ENCODE measurements at places on chromosomes 6 and 20. TPM values are rescaled to one million over a fixed set of nuclear protein-coding genes. Genes with fewer than 3 reads are reported as not detected.

Gene SLC35B2
- 42.7 TPM for total RNA-seq

Gene EYS
- 0.82 TPM for total RNA-seq

Gene PHACTR3
- total RNA-seq = 0.53 TPM

DNA sequence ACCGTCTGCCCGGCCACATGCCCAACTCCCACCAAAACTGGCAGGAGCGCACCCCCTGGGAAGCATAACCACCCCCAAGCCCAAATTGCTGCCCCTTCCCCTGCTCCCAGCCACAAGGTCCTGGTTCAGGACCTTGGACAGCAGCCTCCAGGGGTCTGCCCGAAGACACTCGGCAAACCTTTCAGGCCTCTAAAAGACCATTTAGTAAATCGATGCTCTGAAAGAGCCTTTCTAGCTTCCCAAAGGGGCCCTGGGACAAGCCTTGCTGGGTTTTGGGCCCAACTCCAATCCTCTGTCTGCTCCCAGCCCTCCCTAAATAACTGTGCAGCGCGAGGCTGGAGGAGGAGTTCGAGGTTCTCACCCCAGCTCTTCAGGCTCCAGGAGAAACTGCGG lies 30.5 kb downstream of the GRM4 start:
- no peaks in the 10 kb centered on the region for H3K4me1 ChIP-seq
- no peak overlapping the region for H3K4me3 ChIP-seq
- no peak overlapping the region for H3K27ac ChIP-seq
- H3K27me3 ChIP-seq = no peaks in the 10 kb centered on the region
- DNase-seq = no peak

Gene TMEM14B
- 58.7 TPM for total RNA-seq

DNA sequence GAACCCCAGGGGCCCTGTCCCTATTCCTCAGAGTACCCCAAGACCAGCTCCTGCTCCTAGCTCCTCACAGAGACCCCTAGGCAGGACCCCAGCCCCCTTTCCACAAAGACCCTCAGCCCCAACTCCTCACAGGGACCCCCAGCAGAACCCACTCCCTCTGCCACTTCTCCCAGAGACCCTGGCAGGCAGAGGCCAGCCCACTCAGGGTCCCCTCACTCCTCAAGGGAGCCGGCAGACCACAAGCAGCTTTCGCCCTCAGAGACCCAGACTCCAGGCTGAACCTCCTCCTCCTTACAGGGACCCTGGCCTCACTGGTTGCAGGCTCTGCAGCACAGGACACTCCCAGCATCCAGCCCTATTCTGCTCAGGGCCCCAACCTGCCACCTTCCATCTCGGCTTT lies 575 bp downstream of the SLC44A4 start:
- peak overlapping the region; percentile 93 for H3K27ac ChIP-seq
- H3K4me1 ChIP-seq = peaks cover 18% of the 10 kb centered on the region
- H3K4me3 ChIP-seq = peak overlapping the region; percentile 52

GRCh38 chr20:31858760-31859083 lies 11.6 kb downstream of the DUSP15 start:
- DNase-seq = no peak
- H3K4me3 ChIP-seq = no peak overlapping the region
- no peaks in the 10 kb centered on the region for H3K36me3 ChIP-seq
- peaks cover 7% of the 10 kb centered on the region for H3K4me1 ChIP-seq

DNA sequence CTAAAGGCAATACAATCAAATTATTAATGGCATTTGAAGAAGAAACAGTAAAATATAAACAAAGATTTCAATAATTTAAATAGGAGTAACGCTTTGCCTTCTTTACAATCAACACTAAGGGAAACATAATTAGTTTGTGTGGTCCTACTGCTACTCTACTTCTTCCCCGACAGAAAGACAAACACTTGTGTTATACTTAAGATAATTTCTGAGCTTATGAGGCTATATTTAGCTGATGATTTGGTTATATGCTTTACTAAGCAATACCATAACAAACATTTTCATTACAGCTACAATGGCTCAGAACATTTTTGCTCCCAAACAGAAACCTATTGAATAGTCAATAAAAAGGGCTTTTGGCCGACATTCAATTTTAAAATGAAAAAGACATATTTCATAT lies 1217.2 kb upstream of the GJE1 start:
- no peak overlapping the region for H3K4me3 ChIP-seq
- H3K27me3 ChIP-seq = no peaks in the 10 kb centered on the region
- no peaks in the 10 kb centered on the region for H3K4me1 ChIP-seq
- DNase-seq = no peak

GRCh38 chr6:4504700-4505099 lies 271.5 kb upstream of the CDYL start:
- H3K4me3 ChIP-seq = no peak overlapping the region
- no peaks in the 10 kb centered on the region for H3K36me3 ChIP-seq
- no peak for DNase-seq

Gene RHAG
- 0.54 TPM for total RNA-seq

DNA sequence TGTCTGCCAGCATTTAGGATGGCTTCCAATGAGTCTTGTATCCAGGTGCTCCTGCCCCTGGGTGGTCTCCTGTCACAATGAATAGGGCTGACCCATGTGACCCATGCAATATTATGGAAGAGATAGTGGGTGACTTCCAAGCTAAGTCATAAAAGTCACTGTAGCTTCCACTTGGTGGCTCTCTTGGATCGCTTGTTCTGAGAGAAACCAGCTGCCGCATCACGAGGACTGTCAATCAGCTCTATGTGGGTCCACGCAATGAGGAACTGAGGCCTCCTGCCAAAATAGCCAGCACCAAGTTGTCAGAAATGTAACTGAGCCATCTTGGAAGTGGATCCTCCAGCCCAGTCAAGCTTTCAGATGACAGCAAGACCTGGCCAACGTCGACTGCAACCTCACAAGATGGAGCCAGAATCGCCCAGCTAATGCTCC lies 14.9 kb upstream of the MATN4 start:
- no peaks in the 10 kb centered on the region for H3K27me3 ChIP-seq
- H3K27ac ChIP-seq = peak overlapping the region; percentile 30
- H3K4me3 ChIP-seq = no peak overlapping the region
- DNase-seq = peak; percentile 74
- H3K4me1 ChIP-seq = peaks cover 4% of the 10 kb centered on the region

Gene COL9A3
- 2.7 TPM for total RNA-seq

Gene SLC35F1
- 1.1 TPM for total RNA-seq

Gene CITED2
- total RNA-seq = 113 TPM

Gene APCDD1L
- 1.0 TPM for total RNA-seq

DNA sequence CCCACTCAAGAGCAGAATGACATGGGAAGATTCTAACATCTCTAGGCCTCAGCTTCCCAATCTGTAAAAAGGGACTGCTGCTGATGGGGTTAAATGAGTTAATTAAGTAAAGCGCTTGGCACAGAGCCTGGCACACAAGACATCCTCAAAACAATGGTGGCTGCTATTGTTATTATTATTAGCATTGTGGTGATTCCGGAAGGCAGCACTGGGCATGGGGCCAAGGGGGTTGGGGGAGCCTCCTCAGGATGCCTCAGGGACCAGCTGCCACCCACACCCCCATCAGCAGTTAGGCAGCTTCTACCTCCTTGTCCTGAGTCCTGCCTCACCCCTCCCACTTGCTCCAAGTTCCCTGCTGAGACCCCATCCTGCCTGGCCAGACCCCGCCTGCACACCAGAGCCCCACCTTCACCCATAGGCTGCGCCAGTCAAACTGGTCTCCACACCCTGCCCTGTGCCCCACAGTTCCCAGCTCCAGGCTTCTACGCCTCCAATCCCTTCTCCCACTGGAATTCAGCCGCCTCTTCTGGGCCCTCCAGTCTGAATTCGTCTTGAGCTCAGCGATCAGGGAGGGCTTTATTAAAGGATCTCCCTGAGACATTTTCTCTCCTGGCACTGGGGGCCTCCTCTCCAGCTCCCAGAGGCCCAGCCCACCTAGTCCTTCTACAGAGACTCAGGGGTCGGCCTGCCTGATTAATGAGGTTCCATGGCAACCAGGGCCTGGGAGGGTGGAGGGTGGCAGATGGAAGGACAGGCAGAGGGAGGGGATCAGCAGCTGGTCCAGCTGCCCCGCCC lies 1.5 kb downstream of the E2F1 start:
- peak overlapping the region; percentile 42 for H3K4me3 ChIP-seq
- H3K4me1 ChIP-seq = peaks cover 13% of the 10 kb centered on the region
- no peaks in the 10 kb centered on the region for H3K36me3 ChIP-seq
- DNase-seq = no peak
- no peaks in the 10 kb centered on the region for H3K27me3 ChIP-seq

Gene CTAGE9
- total RNA-seq = not detected

DNA sequence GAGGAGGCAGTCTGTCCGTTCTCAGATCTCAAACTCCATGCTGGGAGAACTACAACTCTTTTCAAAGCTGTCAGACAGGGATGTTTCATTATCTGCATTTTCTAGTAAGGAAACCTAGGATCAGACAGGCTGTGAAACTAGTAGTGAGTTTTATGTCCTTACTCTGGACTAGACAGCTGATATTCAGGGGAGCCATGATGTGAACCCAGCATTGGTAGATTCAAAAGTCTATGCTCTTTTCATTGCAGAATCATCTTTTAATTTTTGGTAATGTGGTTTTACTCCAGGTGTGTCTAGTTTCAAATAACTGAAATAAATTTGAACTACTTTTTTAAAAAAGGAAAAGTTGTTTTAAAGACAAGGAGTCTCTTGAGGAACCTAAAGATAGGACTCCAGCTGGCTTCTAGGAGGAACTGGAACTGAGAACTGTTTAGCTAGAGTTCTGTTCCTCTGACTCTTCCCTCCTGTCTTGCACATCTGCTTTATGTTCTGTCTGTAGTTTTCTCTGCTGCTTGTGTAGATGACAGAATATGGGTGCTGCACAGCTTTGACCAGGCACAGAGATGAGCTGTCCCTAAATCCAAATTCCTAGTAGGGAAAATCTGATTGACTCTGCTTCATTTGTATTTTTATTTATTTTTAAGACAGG lies 27.8 kb upstream of the RNF144B start:
- H3K27me3 ChIP-seq = no peaks in the 10 kb centered on the region
- no peak overlapping the region for H3K27ac ChIP-seq
- no peaks in the 10 kb centered on the region for H3K4me1 ChIP-seq
- no peak for DNase-seq

GRCh38 chr6:92710048-92710447 lies 709.3 kb downstream of the EPHA7 start:
- H3K4me1 ChIP-seq = no peaks in the 10 kb centered on the region
- H3K27me3 ChIP-seq = no peaks in the 10 kb centered on the region
- DNase-seq = no peak
- no peak overlapping the region for H3K27ac ChIP-seq
- H3K4me3 ChIP-seq = no peak overlapping the region
- no peaks in the 10 kb centered on the region for H3K36me3 ChIP-seq

- no peaks in the 10 kb centered on the region for H3K27me3 ChIP-seq
- DNase-seq = no peak
- no peaks in the 10 kb centered on the region for H3K4me1 ChIP-seq
- H3K27ac ChIP-seq = no peak overlapping the region
- H3K36me3 ChIP-seq = no peaks in the 10 kb centered on the region
Observed at GRCh38 chr20:41746635-41747034, 128.5 kb upstream of the CHD6 start.

GRCh38 chr6:135451617-135452190 lies 45.8 kb downstream of the AHI1 start:
- no peak overlapping the region for H3K4me3 ChIP-seq
- H3K4me1 ChIP-seq = no peaks in the 10 kb centered on the region
- H3K27me3 ChIP-seq = no peaks in the 10 kb centered on the region
- DNase-seq = no peak
- no peak overlapping the region for H3K27ac ChIP-seq

DNA sequence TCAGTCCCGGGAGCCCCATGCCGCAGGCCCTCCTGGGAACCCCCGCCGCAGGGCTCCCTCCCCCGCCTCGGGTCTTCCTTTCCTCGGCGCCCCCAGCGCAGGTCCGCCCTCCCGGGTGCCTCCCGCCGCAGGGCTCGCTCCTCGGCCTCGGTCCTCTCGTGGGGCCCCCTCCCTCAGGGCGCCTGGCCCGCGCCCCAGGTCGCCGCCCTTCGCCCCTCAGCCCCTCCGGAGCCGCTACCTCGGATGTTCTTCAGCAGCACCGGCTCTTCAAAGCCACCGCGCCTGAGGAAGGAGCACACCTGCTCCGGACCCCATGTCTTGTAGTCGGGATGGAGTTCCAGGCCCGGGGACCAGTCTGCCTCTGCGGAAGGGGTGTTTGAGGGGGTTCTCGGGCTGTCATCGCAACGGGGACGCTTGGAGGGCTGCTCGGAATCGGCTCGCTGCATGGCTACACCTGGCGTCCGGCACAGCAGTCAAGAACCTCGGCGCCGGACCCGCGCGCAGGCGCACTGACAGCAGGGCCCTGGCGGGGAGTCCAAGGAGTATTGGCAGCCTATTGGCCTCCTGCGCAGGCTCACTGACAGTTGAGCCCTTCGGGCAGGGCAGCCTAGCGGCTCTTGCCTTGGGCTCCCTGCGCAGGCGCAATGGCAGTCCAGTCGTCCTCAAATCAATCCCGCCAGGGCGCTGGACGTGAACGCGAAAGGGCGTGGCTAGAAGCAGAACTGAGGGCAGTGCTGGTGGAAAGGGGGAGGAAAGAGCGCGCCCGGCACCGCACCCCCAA lies at the start of gene SAMHD1:
SAMHD1 (minus strand) TSS at position 511 of the 781 bp plus-strand sequence; CDS start at position 446, 65 bp downstream.
- no peaks in the 10 kb centered on the region for H3K4me1 ChIP-seq
- H3K36me3 ChIP-seq = no peaks in the 10 kb centered on the region
- no peaks in the 10 kb centered on the region for H3K27me3 ChIP-seq
- peak within 1 kb of the TSS; percentile 99 for H3K4me3 ChIP-seq
- H3K27ac ChIP-seq = peak within 1 kb of the TSS; percentile 90

- peak overlapping the region; percentile 60 for H3K27ac ChIP-seq
- no peaks in the 10 kb centered on the region for H3K27me3 ChIP-seq
- H3K4me1 ChIP-seq = peaks cover 3% of the 10 kb centered on the region
- H3K36me3 ChIP-seq = no peaks in the 10 kb centered on the region
- DNase-seq = peak; percentile 81
Observed at GRCh38 chr20:33477386-33478234, 12.3 kb upstream of the CBFA2T2 start.

DNA sequence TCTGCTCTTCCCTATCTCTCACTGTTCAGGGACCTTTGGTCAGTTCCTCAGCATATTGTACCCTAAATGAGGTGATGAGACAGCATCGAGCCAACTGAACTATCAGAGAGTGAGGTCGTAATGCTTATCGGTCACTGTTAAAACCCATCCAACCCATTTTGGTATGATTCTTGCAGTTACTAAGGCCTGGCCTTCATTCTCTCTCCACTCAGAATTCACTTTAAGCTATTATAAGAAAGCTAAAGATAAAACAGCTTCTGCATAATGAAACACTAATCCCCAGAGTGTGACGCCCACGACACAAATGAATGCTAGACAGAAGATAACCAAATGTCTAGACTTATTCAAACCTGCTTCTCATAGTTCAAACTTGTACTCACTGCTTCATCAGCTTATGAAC lies 175.8 kb downstream of the GMPR start:
- no peak overlapping the region for H3K27ac ChIP-seq
- no peak overlapping the region for H3K4me3 ChIP-seq
- no peak for DNase-seq
- no peaks in the 10 kb centered on the region for H3K36me3 ChIP-seq

Gene TMEM217
- 0.62 TPM for total RNA-seq

GRCh38 chr6:13593720-13594119 lies 19.3 kb downstream of the SIRT5 start:
- peaks cover 8% of the 10 kb centered on the region for H3K36me3 ChIP-seq
- H3K27me3 ChIP-seq = no peaks in the 10 kb centered on the region
- no peaks in the 10 kb centered on the region for H3K4me1 ChIP-seq
- no peak overlapping the region for H3K4me3 ChIP-seq
- DNase-seq = no peak
- no peak overlapping the region for H3K27ac ChIP-seq

All from colonic mucosa (tissue), 4 donors.